ENCODE measurements at places on chromosomes 2 and 18. TPM values are rescaled to one million over a fixed set of nuclear protein-coding genes. Genes with fewer than 3 reads are reported as not detected.

- no peak for DNase-seq
Observed at GRCh38 chr2:7026742-7027141, 109.5 kb downstream of the RNF144A start.

Gene CXCR1
- 0.66 TPM for total RNA-seq

DNA sequence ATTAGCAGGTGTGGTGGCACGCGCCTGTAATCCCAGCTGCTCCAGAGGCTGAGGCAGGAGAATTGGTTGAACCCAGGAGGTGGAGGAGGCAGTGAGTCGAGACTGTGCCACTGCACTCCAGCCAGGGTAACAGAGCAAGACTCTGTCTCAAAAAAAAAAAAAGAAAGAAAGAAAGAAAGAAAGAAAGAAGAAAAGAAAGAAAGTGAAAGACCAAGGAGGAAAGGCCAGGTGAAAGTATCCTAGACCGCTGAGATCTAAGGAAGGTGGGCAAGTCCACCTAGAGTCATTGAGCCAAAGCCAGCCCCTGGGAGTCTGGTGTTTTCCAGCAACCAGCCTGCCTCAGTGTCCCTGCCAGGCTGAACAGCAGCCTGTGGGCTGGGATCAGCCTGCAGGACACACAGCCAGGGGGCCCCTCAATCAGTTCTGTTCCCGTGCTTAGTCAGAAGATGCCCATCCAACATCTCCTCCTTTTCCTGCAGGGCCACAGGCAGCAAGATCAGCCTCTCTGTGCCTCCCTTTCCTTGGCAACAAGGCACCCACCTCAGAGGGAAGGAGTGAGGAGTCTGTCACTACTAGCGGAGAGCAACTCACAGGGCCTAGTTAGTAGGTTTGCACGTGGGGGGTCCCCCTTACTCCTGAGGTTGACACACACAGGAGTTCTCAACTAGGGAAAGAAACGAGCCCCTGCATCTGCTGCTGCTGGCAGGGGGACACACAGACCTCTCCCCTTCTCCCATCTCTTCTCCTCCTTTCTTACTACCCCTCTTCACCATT is 64.1 kb downstream of the SMAD7 start:
- DNase-seq: no peak

Gene ERBB4
- 3.0 TPM for total RNA-seq

Gene SERPINB4
- total RNA-seq: not detected

Gene LDLRAD4
- 14.0 TPM for total RNA-seq

Gene C2orf74
- total RNA-seq: 28.6 TPM

Gene RGPD4
- total RNA-seq: not detected

GRCh38 chr2:1864981-1865421 is 120.7 kb upstream of the PXDN start:
- no peak for DNase-seq

GRCh38 chr2:211611061-211611518 is 927.5 kb downstream of the ERBB4 start:
- no peak for DNase-seq

Data from tibial nerve (tissue), 4 donors.